ENCODE measurements at places on chromosomes 12 and 14. TPM values are rescaled to one million over a fixed set of nuclear protein-coding genes. Genes with fewer than 3 reads are reported as not detected.

DNA sequence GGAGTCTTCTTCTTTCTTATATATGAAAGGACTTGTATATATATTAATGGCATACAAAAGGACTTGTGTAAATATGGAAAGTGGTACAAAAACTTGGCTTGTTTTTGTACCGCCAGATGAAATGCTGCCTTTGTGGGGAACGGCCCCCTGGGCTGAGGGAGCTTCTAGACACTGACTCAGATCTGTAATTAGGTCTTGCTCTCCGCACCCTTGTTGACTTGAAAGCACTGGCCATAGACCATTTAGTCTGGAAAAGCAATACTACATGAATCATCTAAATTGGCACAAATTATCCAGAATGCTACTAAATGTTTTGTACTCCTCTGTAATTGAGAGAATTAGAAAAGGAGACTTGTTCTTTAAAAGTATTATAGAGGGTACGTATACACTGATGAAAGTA, 399.9 kb upstream of the RGS6 start:
- DNase-seq, result peak; percentile 84

Gene AQP6
- total RNA-seq, result not detected

DNA sequence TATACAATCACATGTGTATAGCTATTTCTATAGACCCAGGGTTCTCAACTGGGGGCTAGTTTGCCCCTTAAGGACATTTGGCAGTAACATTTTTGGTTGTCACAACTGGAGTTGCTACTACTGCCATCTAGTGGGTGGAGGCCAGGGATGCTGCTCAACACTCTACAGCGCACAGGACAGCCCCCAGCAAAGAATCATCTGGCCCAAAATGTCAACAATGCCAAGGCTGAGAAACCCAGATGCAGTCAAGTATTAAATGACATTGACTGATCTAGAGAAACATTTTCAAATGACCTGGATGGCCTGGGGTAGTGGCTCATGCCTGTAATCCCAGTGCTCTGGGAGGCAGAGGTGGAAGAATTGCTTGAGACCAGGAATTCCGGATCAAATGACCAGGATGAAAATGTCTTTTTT, 5.8 kb downstream of the WSB2 start:
- DNase-seq, result peak; percentile 54

Gene PITPNM2
- total RNA-seq, result 2.0 TPM

DNA sequence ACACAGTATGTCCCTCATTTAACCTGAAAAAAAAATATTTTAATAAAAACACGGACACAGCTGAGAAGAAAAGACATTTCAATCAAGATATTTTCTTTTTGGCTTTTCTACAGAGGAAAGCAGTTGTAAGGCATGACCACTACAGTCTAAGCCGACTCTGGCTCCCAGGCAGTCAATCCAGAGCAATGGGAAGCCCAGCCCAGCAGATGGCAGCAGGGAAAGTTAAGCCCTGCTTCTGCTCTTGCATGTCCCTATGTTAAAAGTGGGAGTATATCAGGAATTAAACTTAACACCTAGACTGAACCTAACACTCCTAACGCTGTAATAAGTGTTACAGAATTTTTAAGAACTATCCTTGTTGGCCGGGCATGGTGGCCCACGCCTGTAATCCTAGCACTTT, 19.5 kb upstream of the HAL start:
- peak; percentile 49 for DNase-seq

GRCh38 chr14:34059037-34059924, 108.4 kb upstream of the EGLN3 start:
- no peak for DNase-seq

DNA sequence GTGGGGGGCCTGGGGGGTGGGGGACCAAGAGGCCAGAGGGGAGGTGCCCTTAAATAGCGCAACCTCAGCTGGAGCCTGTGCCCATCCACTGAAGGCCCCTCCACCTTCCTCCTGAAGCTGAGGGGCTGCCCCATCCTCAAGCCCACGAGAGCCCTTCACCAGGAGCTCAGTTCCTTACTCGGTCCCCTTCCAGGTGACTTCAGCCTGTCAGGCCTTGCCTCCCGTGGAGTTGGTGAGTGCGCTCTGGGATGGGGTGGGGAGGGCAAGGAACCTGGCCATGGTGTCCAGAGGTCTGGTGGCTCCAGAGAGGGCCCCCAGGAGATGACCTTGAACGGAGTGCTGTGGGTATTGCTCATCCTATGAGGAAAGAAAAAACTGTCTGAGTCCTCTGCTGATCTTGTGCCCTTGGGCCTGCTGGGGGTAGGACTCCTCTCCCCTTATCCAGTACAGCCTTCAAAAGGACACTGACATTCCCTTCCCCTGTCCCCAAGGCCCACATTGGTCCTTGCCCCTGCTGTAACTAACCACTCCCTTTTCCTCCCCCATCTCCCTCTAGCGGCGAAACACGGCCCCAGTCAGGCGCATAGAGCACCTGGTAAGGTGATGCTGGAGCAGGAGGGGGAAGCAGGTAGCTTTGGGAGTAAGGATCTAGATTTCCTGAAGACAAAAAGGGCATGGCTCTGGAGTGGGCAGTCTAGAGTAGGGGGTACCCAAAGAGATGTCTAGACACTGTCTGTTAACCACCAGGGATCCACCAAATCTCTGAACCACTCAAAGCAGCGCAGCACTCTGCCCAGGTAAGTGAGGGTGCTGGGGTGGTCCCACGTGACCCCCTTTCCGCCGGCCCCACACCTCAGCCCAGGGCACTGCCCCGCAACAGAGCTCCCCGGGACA, 3.6 kb downstream of the TNS2 start:
- DNase-seq, result peak; percentile 63
